ENCODE measurements at places on chromosomes 13 and 19.

DNA sequence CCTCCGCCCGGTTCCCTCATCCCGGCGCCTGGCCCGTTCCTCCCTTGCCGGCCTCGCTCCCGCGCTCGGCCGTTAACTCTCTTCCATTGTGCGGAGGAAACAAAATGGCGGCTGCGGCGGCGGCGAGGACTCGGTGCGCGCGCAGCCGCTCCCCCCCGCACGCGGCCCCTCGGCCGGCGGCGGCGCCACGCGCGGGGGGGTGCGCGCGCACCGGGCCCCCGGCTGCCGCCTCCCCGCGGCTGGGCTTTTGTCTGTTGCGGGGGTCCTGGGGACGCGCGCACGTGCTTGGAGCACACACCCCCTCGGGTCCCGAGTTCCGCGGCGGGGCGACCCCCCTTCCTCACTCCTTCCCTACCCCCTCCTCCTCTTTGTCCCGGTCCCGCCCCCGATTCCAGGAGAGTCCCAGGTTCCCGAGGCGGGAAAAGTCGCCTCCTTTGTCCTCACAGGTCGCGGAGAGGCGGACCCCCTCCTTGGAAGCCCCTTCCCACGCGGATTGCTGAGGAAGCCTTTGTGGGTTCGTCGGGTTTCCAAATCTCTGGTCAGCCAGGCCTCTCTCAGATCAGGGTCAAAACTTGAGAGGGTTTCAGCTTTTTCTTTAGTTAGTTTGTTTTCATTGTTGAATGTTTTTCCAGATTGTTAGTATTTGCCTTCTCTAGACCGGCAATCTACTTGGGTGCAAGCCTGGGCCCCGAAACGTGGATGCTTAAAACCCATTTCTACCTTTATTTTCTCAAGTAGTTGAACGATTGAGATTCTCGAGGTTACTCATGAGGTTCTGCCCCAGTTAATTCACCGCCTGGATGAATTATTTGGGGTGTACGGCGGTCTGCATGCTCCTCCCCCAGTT, 687 bp downstream of the ILF3 start:
- DNase-seq: no peak

GRCh38 chr13:59459972-59460371, 703.8 kb downstream of the DIAPH3 start:
- DNase-seq: no peak

GRCh38 chr19:12721656-12722565, 1.8 kb downstream of the TNPO2 start:
- no peak for DNase-seq

GRCh38 chr19:12272980-12273901, 21.4 kb downstream of the ZNF44 start:
- no peak for DNase-seq

DNA sequence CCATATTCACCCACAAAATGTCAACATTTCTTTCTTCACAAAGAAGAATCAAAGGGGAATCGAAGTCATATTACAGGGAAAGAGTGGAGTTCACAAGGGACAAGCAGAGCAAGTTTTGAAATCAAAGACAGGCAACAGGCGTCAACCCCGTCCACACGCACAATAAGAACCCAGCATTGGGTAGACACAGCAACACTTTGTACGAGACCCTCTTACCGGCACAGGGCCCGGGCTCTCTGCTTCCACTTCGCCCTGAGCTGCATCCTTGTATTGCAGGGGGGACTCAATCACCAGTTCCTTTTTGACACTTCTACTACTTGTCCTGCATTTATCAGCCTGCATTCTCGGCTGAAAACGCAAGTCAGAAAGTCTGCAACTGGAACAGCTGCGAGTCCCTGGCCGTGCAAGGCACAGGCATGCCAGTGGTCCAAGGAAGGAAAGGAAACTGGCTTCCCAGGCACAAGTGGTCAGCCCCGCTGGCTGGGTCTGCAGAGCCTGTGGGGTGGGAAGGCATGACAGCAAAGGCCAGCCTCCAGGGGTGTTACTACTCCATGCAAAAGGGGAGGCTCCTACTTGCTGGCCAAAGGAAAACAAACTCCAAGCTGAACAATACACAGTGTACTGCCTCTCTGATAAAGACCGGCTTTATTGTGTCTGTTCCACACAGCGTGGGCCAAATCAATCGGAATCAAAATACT, at the start of gene DOCK9:
DOCK9 (minus strand) TSS at position 497 of the 698 bp plus-strand sequence; CDS start at position 342, 155 bp downstream.
- peak; percentile 44 for DNase-seq

DNA sequence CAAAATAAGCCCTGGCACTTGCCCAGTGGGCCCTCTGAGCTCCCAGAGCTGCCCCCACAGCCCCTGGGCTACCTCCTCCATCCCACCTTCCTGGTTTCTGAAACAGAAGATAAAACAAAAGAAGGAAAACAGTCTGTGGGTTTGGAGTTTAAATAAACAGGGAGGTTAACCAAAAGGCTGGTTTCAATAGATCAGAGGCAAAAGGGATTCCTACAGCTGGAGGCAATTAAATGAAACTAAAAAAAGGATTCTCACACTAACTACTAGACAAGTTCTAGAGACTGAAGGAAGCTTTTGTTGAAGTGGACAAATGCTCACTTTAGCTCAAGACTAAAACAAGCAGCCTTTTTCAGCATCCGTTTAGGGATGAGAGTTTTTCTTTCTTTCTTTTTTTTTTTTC, 569.8 kb downstream of the FGF9 start:
- DNase-seq: no peak

- no peak for DNase-seq
Measured at GRCh38 chr13:40206241-40207000, 460.0 kb downstream of the FOXO1 start.

GRCh38 chr19:39038098-39038497, 5.7 kb upstream of the FBXO27 start:
- no peak for DNase-seq

GRCh38 chr13:34542321-34542720, 399.7 kb upstream of the NBEA start:
- DNase-seq: no peak

- peak; percentile 82 for DNase-seq
Measured at GRCh38 chr19:49866933-49867782, at the start of gene PNKP. PNKP (minus strand) TSS chr19:49867576; CDS start chr19:49867204, 372 bp downstream.

GRCh38 chr19:15453091-15453578, 3.4 kb upstream of the WIZ start:
- DNase-seq: no peak

- no peak for DNase-seq
Measured at GRCh38 chr13:36888645-36889044, 31.4 kb downstream of the SMAD9 start.

DNA sequence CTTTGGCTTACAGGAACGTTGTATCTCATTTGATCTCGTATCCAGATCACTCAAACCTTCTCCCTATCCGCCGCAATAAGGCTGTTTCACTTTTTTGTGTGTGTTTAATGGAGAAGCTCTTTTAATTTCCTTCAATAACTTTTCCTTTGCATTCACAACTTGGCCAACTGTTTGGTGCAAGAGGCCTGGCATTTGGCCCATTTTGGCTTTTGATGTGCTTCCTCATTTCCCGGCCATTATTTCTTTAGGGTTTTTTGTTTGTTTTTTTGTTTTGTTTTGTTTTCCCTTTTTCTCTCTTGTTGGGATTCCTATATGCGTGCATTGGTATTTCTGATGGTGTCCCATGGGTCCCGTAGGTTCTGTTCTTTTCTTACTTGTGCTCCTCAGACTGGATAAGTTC, 6.1 kb upstream of the UPF3A start:
- DNase-seq: no peak

GRCh38 chr13:78826312-78826711, 167.4 kb upstream of the OBI1 start:
- no peak for DNase-seq

DNA sequence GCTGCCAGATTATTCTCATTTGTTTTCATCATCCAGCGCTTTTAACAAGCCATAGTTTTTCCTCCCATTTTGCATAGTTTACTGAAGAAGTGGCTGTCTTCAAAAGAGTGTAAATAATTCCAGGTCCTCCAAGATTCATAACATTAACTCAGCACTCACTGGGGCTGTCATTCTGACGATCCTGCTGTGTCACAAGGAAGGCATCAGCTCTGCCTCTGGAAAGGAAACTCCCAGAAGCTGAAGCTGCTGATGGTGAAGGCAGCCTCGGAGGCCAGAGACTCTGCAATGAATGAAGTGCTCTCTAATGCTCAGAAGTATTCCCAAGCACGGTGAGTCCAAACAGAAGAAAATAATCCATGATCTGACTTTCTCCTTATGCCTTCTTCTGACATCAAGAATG, 60.0 kb downstream of the FLT1 start:
- DNase-seq: no peak

GRCh38 chr19:13262450-13262849, 112.2 kb downstream of the IER2 start:
- DNase-seq: no peak

DNA sequence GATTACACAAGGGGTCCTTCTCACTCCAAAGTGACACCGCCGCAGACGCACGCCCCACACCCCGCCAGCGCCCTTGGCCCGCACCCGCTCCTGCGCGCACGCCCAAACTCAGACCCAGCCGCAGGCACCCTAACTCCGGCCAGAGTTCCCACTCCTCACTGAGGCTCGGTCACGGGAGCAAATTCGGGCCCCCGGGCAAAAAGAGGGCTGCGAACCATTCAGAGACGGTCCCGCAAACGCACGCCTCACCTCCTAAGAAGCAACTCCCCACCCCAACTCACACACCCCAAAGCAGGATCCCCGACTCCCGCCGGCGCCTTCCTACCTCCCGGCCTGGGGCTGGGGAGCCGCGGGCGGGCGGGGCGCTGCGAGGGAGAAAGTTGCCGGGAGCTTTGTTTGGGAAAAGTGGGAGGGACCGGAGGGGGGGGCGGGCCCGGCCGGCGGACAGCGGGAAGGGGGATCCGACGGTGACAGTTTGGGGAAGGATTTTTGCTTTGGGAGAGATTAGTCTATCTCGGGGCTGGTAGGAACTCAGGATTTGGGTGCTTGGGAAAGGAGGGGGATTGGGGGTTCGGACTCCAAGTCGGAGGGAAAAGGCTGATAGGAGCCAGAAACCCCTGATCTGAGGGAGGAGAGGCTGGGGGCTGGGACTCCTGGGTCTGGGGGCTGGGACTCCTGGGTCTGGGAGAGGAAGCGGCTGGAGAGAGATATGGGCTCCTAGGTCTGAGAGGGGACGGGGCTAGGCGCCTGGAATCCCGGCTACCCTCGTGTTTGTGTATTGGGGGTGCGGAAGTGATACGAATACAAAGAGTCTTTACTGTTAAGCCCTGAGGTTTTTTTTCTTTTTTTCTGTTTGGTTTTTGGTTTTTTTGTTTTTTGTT, at the start of gene TEAD2:
TEAD2 (minus strand) TSS at position 369 of the 881 bp plus-strand sequence. CDS start 2,341 bp downstream, outside the sequence.
- DNase-seq: peak; percentile 68

- DNase-seq: no peak
Measured at GRCh38 chr19:30228113-30228834, 143.9 kb upstream of the ZNF536 start.

- peak; percentile 70 for DNase-seq
Measured at GRCh38 chr19:1074544-1075283, 7.7 kb downstream of the ARHGAP45 start.

- no peak for DNase-seq
Measured at GRCh38 chr13:58660826-58661225, 1029.3 kb downstream of the PCDH17 start.

DNA sequence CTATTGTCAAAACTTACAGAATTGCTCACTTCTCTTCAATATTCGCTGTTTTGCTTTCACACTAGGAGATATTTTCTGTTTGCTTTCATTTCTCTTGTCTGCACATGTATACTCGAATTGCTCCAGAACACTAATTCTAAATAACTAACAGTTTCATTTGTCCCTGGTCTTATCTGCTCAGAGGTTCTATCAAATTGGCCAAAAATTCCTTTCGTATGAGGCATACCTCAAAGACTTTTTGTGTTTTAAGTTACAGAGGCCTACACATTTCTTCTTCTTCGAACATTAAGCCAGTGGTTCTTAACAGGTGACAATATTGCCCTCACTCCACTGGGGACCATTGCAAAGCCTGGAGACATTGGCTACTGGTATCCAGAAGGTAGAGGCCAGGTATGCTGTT, 1314.6 kb downstream of the EFNB2 start:
- DNase-seq: no peak

GRCh38 chr13:35179494-35179893, 237.4 kb downstream of the NBEA start:
- DNase-seq: no peak

GRCh38 chr13:46342538-46342937, 44.5 kb downstream of the RUBCNL start:
- DNase-seq: no peak

DNA sequence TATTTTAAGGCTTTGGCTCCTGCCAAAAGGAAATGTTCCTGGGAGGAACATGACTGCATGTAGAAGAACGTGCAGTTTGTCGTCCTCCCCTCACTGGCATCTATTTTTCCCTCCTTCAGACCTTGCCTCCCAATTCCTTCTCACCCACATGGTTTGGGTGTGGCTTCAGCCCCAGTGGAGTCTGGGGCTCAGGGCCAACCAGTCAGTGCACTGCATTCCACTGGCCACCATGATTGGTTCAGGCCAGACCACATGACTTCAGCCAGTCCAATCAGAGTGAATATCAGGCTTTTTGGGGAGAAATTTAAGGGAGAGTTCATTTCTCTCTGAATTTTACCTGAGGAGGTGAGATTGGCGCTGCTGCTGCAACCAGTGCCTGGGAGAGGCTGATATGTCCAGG, 171.6 kb downstream of the ZIC5 start:
- DNase-seq: no peak

DNA sequence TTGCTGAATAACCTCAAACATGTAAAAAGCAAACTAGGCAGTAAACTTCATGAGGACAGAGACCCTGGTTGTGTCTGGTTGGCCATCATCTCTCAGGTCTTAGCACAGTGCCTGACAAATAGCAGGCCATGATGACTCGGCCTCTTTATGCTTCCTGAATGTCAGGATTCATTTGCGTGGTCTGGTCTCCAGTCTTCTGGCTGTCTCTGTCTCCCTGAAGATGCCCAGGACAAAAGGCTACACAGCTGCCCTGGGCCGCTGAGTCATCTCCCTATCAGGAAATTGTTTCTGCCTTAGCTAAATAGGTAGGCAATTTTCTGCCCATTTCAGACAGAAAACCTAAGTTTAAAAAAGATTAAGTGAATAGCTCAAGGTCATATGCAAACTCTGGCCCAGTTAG, 84.1 kb upstream of the FNDC3A start:
- no peak for DNase-seq

- DNase-seq: no peak
Measured at GRCh38 chr13:67281466-67281865, 51.3 kb upstream of the PCDH9 start.

- DNase-seq: no peak
Measured at GRCh38 chr13:44930280-44930679, 59.0 kb downstream of the NUFIP1 start.

- no peak for DNase-seq
Measured at GRCh38 chr13:84823528-84823927, 941.3 kb upstream of the SLITRK1 start.

GRCh38 chr19:18029617-18030338, 21.8 kb downstream of the ARRDC2 start:
- DNase-seq: no peak

DNA sequence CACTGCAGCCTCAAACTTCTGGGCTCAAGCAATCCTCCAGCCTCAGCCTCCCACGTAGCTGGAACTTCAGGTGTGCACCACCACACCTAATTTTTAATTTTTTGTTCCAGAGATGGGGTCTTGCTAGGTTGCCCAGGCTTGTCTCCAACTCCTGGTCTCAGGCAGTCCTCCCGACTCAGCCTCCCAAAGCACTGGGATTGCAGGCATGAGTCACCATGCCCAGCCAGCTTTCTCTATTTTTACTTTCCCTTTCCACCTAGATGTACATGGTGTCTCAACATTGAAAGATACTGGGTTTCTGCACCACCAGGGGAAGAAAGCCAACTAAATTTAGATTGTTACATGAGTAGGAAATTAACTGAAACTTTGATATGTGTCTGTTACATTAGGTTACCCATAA, 13.8 kb upstream of the ZNF846 start:
- no peak for DNase-seq

- DNase-seq: no peak
Measured at GRCh38 chr19:13923194-13923987, 14.8 kb downstream of the PODNL1 start.
